ENCODE measurements at places on chromosomes 2 and 18. TPM values are rescaled to one million over a fixed set of nuclear protein-coding genes. Genes with fewer than 3 reads are reported as not detected.
A peak's percentile ranks its signal among the peaks of the same experiment; 100 is the strongest.

DNA sequence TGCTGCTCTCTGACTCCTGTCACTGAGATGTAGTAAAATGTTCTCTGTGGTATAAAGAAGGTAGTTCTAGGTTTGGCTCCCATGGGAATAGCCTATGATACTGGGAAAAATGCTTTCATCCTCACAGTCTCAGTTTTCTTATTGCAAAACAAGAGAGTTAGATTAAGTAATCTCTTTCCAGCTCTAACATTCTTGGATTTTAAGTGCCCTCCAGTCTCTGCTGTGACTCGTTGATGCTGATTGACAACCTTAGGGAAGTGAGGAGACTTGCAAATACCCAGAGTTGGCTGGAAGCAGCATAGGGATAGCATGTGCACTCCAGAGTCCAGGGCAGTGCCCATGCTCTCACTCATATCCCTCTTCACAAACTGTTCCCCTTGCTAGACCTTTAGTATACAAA lies 534.9 kb downstream of the SLC4A3 start:
- no peak for DNase-seq

DNA sequence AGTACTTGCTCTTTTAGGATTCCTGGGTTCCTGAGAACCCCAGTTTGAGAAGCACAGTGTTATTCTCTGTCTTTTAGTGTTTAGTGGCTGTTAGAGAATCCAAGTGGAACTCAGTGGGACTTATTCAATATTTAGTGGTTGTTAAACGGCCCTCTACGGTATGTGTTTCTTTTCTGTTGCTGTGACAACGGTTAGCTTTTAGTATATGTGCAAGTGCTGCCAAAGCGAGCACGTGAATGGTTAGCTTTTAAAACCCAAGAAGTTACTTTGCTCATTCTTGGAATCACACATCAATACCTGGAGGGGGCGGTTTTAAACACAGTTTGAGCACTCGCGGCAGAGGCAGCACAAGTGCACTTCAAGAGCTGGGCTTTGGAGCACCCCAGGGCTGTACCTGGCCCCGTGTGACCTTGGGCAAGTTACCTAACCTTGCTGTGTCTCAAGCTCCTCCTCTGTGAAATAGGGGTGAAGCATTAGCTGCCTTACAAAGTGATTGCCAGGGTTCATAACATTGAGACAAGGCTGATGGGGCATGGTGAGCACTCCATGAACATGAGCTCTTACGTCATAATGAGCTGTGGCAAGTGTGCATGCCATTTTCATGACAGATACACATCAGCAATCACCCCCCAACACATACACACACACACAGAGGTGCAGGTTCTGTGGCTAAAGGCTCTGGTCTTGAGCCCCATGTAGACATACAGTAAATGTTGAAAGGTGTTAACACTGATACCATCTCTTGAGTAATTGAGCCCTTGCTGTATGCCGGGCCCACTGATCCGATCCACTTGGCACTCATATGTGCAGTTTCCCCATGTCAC lies 234.1 kb downstream of the ALPK2 start:
- DNase-seq: no peak

GRCh38 chr2:59752512-59752911 lies 800.9 kb downstream of the BCL11A start:
- DNase-seq: no peak

- DNase-seq: no peak
Measured at GRCh38 chr2:65580824-65581223, 148.4 kb upstream of the SPRED2 start.

DNA sequence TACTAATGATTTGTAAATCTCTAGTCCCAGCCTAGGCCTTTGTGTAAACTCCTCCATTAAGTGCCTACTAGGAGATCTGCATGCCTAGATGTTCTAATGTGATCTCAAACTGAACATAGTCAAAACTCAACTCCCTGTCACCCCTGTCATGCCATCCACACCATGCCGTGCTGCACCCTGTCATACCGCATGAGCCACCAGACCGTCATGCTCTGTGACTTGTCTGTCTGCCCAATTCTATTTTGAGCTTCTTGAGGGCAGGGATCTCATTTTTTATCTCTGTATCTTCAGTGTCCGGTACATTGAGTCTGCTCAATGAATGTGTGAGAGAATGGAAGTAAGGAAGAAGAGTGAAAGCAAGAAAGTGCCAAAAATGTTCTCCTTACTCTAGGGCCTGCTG lies 35.5 kb downstream of the GREB1L start:
- no peak for DNase-seq

Gene REG3A
- total RNA-seq: not detected

DNA sequence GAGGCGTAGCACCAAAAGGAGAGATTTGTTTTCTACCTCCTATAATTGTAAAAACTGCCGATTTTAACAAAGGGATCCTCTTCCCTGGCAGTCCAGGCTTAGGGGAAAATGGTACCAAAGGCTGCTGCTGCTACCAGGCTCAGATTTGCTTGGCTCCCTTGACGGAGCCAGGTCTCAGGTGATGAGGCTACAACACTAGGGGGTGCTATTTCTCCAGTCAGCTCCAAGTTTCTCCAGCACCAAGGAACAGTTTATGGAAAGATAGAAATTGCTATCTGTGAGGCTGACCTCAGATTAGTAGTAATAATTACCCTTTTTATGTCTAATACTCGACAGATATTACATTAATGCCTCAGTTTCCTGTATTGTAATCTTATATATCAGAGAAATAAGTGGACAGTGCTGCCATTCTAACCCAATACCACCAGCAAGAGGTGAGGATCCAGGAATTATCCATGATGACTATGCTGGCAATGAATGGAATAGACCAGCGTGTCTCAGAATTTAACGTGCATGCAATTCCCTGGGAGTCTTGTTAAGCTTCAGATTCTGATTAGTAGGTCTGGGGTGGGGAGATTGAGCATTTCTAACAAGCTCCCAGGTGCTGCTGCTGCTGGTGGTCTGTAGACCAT lies 111.3 kb downstream of the ESCO1 start:
- DNase-seq: peak; percentile 18

Gene KCNF1
- total RNA-seq: not detected

- DNase-seq: no peak
Measured at GRCh38 chr18:7568426-7568825, 1.3 kb downstream of the PTPRM start.

Gene TMEM169
- total RNA-seq: 2.7 TPM

GRCh38 chr2:67215214-67216055 lies 181.7 kb upstream of the ETAA1 start:
- no peak for DNase-seq

- no peak for DNase-seq
Measured at GRCh38 chr2:24076849-24077534, 866 bp upstream of the SF3B6 start.

GRCh38 chr2:128315829-128316776 lies 2.6 kb downstream of the HS6ST1 start:
- DNase-seq: no peak

Gene ACVR2A
- 18.6 TPM for total RNA-seq

Gene SERPINB13
- total RNA-seq: not detected

- no peak for DNase-seq
Measured at GRCh38 chr2:13826314-13826853, 806.1 kb upstream of the LRATD1 start.

Gene SP9
- total RNA-seq: not detected

Gene ZNF521
- 51.8 TPM for total RNA-seq

Gene PIAS2
- 23.3 TPM for total RNA-seq

Data from tibial nerve (tissue), 4 donors.